ENCODE measurements at places on chromosomes 11 and 22.
A peak's percentile ranks its signal among the peaks of the same experiment; 100 is the strongest.

DNA sequence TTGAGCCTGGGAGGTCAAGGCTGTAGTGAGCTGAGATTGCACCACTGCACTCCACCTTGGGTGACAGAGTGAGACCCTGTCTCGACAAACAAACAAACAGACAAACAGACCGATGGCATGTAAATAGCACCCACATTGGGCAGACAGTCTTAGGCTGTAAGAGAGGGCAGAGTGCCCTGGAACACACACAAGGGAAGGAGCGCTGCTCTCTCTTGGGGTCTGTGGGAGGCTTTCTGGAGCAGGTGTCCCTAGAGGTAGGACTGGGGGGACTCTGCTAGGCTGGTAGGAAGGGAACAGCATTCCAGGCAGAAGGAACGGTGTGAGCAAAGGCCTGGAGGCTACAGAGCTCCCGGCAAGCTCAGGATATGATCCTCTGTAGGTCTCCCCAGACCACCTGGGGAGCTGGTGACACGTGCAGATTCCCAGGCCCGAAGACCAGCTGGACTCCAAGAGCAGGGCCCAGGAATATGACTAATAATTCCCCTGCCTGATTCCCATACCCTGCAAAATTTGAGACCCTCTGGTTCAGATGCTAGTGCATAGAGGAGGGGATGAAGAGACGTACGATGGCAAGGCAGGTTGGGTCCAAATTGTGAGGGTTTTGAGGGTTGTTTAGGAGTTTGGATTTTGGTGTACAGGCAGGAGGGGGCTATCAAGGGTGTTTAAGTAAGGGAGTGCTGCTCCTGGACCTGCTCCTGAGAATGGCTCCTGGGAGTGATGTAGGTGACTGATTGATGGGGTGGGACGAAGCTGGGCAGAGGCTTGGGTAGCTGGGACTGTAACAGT, 11.6 kb downstream of the SMIM38 start:
- DNase-seq = no peak

DNA sequence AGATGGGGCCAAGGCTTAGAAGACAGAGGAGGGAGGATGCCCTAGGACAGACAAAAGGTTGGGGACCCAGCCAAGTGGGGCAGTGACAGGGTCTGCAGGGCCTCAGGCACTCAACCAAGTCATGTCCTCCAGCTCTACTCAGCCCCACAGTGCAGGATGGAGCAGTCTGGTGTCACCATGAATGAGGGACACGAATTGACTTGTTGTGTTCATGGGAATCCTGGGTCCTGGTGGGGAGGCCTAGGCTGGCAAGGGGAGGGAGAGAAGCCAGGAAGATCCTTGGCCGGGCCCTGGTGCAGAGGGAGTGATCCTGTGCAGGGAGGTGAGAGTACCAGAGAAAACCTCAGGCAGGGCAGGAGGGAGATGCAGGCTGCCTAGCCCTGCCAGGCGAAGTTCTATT, 12.0 kb downstream of the P2RY6 start:
- no peak for DNase-seq

DNA sequence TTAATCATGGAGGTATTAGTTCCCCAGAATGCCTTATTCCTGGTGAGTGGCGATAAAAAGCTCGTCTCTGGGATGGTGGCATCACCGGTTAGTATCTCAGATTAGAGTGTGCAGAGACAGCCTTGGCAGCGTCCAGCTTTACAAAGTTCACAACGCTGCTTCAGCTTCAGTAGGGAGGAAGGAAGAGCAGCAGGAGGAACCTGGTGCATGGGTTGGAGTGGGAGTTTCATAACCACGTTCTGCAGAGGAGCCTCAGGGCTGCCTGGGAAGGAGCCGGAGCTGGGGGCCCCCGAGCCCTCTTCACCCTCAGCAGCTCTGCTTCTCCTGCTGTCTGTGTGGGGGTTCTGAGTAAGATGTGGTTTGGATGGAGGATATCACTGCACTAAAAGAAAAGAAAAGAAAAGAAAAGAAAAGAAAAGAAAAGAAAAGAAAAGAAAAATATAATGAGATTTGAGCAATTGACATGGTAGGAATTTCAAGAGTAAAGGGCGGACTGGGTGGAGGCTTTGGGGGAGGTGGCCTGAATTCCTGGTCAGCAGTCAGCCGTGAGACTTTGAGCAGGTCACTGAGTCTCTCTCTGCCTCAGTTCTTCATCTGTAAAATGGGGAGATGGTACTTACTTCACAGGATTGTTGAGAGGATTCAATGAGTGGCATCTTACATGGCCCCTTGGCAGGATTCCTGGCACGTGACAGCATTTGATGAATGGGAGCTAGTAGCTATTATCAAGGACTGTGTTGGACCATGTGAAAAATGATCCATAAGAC, 6.5 kb downstream of the ASPHD2 start:
- DNase-seq = no peak

DNA sequence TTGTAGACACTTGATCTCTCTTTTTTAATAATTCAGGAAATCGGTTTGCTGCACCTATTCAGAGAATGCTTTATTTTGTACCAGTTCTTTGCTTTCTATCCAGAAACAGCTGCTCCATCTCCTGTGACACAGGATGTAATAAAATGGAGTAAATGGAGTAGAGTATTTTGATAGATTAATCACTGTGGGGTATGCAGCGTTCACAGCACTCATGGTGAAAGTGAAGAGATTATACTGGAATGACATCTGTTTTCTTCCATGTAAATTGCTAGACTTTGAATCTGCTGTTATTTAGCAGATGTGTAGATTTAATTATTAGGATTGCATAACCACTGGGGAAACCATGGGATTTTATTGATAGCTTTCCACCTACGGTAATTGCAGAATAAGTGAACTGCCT, 227.3 kb upstream of the ARHGAP42 start:
- DNase-seq = no peak

GRCh38 chr11:84437071-84437980, 1151.2 kb upstream of the CCDC90B start:
- DNase-seq = no peak

DNA sequence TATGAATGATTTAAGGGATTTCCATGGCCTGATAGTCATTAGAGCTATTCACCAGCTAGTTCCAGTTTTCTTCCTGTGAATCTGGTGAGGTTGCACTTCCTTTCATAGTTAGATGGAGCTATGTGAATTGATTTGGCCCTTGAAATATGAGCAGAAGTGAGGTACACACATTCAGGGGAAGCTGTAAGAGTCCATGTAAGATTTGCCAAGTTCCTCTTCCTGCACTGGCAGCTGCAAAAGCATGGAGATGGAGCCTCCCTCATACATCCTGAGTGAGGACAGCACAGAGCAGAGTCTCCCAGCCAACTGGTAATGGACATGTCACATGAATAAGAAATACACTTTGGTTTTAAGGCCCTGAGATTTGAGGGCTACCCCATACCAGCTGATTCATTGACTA, 111.7 kb downstream of the CD44 start:
- DNase-seq = no peak

GRCh38 chr11:120281143-120281795, 41.3 kb downstream of the POU2F3 start:
- no peak for DNase-seq

- DNase-seq = no peak
Measured at GRCh38 chr11:77024745-77025144, 9.5 kb upstream of the B3GNT6 start.

DNA sequence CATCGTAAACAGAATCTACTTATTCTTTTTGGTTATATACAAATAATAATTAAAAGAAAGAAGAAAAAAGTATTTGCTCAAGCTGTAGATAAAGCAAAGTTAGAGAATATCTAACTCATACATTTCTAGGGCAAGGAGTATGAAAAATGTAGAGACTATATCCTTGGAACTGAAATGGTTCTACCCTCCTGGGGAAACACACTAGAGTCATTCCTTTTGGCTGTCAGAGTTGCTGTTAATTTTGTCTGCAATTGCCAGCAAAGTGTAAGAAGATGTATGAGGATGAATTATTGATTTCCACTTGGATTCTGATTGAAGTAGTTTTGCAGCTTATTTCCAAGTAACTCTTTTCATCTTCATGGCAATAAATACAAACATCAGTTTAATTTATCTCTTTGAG, 69.1 kb downstream of the SLC17A6 start:
- DNase-seq = no peak

GRCh38 chr11:63652671-63653070, 18.5 kb downstream of the ATL3 start:
- no peak for DNase-seq

- no peak for DNase-seq
Measured at GRCh38 chr11:76667856-76668255, 2.7 kb downstream of the LRRC32 start.

- DNase-seq = no peak
Measured at GRCh38 chr11:61173456-61173855, 12.2 kb upstream of the VPS37C start.

- peak; percentile 53 for DNase-seq
Measured at GRCh38 chr11:69088676-69089146, 40.0 kb downstream of the TPCN2 start.

- no peak for DNase-seq
Measured at GRCh38 chr11:8259306-8259959, 4.2 kb downstream of the LMO1 start.

GRCh38 chr22:34943830-34944229, 122.1 kb upstream of the ISX start:
- no peak for DNase-seq

DNA sequence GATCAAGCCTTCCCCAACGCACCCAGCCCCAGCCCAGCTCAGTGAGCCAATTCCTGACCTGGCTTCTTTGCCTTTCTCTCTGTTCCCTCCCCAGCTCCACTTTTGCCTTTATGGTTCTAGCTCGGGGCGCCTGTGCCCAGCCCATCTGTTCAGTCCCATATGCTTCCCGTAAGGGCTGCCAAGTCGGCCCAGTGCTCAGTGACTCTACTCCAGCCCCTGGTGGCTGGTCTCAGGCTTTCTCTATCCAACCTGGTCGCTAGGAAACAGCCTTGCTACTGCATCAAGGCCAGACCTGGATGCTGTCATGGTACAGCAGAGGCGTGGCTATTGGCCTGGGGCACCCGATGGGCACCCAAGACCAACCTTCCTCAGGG, 178.0 kb downstream of the DSCAML1 start:
- DNase-seq = no peak

- no peak for DNase-seq
Measured at GRCh38 chr11:65437436-65438227, 15.0 kb downstream of the NEAT1 start.

DNA sequence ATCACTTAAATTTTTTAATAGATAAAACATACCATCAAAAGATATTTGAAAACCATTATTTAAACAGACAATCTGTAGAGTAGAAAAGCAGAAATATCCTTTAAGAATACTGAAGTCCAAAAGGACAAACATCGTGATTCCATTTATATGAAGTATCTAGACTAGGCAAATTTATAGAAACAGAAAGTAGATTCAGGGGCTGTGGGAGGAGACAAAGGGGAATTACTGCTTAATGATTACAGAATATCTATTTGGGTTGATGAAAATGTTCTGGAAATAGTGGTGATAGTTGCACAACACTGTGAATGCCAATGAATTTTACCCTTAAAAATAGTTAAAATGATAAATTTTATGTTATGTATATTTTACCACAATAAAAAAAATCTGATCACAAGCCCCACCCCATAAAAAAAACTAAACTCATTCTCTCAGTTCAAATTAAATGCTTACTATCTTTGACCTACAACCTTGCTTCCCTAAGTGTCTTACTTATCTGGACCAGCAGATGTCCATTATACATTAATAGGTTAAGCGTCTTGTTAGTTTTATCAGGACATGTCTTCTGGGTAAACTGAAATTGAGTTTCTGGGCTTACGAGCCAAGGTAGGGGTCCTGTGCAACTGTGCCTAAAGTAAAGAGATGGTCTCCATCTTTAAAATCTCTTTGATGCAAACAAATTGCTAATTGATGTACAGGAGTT, 86.3 kb downstream of the FCHSD2 start:
- DNase-seq = no peak

GRCh38 chr11:70220136-70220535, 17.0 kb downstream of the FADD start:
- no peak for DNase-seq

DNA sequence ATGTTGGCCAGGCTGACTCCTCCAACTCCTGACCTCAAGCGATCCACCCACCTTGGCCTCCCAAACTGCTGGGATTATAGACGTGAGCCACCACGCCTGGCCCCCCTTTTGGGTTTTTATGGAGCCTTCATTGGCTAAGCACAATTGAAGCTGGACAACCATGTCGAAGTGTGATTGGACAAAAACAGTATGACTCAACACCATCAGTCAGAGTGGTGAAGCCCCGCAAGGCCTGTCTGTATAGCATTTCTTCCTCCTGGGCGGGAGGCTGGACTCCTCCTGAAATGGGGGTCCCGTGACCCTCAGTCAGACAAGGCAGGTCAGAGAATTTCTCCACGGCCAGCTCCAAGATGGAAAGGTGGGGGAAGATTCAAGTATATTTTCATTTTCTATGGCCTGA, 3.1 kb upstream of the PARVB start:
- no peak for DNase-seq

DNA sequence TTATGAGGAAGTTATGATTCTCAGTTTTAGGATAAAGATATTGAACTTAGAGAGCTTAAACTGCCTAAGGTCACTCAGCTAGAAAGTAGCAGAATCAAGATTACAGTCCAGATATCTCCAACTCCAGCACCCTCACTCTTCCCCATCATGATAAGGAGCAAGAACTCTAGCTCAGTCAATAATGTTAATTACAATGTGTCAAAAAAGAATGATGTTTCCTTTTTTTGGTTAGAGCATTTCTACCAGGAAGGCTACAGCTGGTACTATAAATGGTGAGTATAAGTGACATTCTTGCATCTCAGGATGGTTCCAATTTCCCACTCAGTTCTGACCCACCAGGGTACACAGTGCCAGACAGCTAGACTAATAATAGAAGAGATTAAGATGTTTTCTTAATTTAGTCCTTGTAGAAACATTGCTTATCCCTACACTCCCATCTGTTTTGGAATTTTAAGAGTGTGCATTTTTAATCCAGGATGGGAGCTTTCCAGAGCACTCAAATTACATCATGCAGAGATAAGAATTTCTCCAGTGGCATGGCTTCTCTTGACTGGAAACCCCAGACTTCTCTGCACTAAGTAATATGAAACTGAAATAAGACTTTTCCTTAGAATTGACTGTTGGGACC, 21.6 kb upstream of the BBOX1 start:
- DNase-seq = no peak

Measured in activated naive CD4-positive, alpha-beta T cell treated with anti-CD3 and anti-CD28 coated beads, Interleukin-2, amount 50 U/mL, for 16 hours (primary cell).